ENCODE measurements at places on chromosomes 13 and 19.
A peak's percentile ranks its signal among the peaks of the same experiment; 100 is the strongest.

DNA sequence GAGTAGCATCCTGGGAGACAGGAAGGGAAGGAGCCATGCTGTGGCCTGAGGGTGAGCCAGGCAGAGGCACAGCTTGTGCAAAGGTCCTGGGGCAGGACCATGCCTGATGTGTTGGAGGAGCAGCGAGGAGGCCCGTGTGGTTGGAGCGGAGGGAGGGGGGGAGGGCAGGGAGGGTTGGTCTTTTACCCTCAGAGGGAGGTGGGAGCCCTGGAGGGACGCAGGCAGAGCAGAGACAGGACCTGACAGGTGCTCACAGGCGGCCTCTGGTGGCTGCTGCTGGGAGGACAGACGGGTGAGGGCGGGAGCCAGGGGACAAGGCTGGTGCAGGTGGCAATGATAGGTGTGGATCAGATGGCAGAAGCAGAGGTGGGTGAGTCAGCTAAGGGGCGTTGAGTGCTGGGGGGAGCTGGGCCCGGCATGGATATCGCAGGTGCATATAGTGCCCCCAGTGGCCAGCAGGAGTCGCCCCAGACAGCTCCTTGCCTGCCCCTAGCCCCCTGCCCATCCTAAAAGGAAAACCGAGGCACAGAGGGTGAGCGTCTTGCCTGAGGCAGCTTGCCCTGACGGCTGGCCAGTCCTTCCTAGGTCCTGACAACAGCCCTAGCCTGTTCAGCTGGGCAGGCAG is 9.8 kb upstream of the GNA15 start:
- DNase-seq, result peak; percentile 78

- DNase-seq, result no peak
Measured at GRCh38 chr19:30115947-30116346, 173.9 kb downstream of the URI1 start.

- no peak for DNase-seq
Measured at GRCh38 chr13:111245576-111246384, 74.7 kb upstream of the TEX29 start.

- no peak for DNase-seq
Measured at GRCh38 chr19:33260628-33261418, 35.2 kb upstream of the SLC7A10 start.

- DNase-seq, result no peak
Measured at GRCh38 chr13:21938168-21938567, 267.3 kb downstream of the FGF9 start.

All from activated T-cell treated with anti-CD3 and anti-CD28 coated beads for 4 hours (primary cell).